ENCODE measurements at places on chromosomes 12 and 14.

GRCh38 chr14:70156592-70156991, 32.2 kb downstream of the SLC8A3 start:
- DNase-seq: no peak

DNA sequence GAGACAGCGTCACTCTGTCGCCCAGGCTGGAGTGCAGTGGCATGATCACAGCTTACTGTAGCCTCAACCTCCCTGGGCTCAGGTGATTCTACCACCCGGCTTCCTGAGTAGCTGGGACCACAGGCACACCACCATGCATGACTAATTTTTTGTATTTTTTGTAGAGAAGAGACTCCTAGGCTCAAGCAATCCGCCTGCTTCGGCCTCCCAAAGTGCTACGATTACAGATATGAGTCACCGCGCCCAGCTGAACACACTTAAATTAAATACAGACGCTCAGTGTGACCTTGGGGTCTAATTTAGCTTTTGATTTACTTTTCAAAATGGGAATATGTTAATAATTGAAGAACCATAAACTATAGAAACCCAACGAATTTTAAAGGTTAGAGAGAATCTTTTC, 77.2 kb downstream of the C2CD5 start:
- peak; percentile 82 for DNase-seq

DNA sequence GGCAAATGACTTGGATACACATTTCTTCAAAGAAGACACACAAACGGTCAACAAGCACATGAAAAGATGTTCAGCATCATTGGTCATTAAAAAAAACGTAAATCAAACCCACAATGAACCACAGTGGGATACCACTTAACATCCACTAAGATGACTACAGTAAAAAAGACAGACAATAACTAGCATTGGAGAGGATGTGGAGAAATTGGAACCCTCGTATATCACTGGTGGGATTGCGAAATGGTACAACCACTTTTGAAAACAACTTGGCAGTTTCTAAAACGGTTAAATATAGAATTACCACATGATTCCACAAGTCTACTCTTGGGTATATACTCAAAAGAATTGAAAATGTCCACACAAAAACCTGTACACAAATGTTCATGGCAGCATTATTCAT, 25.2 kb upstream of the PPFIBP1 start:
- peak; percentile 32 for DNase-seq

DNA sequence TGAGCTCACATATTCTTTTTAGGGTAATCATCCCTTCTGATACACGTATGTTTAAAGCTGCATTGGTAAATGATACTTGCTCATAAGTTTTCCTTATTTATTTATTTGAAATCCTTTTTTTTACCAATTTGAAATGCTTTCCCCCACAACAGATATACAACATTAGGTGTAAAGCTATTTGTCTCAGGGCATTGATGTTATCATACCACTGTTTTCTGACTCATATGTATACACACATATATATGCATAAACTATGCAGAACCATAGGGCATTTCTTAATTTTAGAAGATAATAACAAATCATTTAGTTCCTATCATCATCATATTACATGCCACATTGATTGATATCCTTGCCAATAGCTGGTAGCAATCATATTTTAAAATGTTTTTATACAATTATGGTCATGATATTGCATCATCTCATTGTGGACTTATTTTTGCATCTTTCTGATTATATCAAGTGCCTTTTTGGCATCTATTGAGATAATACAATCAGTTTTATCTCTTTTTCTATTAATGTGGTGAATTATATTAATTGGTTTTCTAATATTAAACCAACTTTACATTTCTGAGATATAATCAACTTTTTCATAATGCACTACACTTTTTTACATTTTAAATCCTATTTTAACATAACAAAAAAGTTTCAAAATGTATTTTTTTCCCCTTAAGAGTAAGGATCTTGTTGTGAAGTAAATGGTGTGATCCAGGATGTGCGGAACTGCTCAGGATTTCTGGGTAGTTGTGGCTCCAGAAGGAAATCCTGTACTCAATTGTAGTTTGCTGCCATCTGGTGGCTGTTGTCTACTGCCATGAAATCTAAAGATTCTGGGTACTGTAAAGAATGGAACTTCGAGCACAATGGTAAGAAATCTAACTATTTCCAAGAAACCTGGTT, 16.7 kb downstream of the OR9K2 start:
- DNase-seq: no peak

DNA sequence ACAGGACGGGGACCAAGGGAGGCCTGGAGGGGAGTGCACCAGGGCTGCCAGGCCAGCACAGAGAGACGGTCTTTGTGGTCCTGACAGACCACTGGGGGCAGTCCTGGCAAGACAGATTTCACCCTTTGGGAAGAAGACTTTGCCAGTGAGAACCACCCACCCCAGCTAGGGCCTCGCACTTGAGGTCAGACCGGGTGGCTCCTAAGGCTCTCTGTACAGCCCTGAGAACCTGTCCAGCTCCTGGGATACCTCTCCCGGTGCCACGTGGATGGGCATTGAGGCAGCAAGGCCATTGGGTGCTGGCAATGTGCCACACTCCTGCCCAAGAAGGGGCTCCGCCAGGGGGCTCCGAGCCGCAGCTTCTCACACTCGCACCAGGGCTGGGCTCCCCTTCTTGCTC, 42.4 kb downstream of the DEGS2 start:
- DNase-seq: no peak

DNA sequence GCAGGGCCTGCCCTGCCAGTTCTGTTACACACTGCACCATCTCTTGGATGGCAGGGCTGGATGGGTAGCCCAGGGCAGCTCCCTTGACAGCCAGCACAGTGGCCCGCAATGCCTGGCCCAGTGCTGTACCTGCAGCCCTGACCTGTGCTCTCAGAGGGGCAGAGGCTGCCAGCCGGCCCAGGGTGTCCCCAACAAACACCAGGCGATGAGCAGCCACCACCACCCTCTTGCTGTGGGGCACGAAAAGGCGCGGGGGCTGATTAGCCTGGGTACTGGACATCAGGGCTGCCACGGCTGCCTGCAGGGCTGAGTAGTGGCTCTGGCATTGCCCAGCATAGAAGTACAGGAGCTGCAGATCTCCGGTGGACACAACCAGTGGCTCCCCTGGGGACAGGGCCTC, 4.6 kb upstream of the SLC22A17 start:
- DNase-seq: no peak

DNA sequence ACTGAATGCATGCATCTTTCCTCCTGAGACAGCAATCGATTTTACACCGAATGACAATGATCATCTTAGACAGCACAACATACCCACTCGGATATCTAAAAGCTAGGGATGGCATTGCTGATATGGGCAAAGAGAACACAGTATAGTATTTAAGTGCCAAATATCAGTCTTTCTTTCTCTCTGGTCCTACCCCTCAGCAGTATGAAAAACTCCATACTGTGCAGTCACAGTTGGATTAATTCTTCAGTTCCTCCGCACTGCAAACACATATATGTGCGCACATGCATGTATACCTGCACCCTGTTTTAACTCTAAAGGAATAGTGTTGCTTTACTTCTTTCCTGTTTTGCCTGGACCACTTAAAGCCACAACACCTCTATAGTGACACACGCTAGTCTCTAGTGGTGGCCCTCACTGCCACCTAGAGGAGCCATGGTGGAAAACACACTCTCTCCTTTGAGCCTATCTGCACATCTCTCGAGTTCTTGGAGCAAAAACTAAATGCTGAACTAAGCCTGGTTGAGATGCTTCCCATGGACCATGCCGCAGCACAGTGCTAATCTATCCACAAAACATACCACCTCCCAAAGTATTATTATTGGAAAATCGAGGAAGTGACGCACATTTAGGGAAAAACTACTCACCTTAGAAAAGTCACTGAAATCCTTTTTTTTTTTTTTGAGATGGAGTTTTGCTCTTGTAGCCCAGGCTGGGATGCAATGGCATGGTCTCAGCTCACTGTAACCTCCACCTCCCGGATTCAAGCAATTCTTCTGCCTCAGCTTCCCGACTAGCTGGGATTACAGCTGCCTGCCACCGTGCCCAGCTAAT, 11.9 kb downstream of the TMEM52B start:
- peak; percentile 68 for DNase-seq

GRCh38 chr12:120960657-120961056, 17.7 kb upstream of the HNF1A start:
- no peak for DNase-seq

- DNase-seq: peak; percentile 82
These were observed 47.6 kb upstream of the PPP1CC start for GRCh38 chr12:110790301-110790700.

GRCh38 chr14:56808383-56809269, 1.7 kb downstream of the OTX2 start:
- DNase-seq: no peak

DNA sequence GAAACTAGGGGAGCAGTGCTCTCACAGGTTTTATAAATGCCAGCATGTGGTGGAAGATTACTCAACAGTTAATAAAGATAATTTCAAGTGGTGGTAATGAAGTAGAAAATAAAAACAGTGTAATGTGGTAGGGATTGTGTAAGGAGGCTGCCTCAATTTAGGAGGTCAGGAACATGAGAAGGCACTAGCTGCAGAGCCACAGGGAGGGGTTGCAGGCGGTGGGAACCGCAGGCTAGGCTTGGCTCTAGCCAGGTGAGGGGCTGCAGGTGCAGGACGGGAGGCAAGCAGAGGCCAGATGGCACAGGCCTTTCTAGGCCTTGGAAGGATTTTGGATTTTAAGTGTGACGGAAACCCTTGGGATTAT, 768 bp downstream of the METTL25 start:
- DNase-seq: peak; percentile 5

DNA sequence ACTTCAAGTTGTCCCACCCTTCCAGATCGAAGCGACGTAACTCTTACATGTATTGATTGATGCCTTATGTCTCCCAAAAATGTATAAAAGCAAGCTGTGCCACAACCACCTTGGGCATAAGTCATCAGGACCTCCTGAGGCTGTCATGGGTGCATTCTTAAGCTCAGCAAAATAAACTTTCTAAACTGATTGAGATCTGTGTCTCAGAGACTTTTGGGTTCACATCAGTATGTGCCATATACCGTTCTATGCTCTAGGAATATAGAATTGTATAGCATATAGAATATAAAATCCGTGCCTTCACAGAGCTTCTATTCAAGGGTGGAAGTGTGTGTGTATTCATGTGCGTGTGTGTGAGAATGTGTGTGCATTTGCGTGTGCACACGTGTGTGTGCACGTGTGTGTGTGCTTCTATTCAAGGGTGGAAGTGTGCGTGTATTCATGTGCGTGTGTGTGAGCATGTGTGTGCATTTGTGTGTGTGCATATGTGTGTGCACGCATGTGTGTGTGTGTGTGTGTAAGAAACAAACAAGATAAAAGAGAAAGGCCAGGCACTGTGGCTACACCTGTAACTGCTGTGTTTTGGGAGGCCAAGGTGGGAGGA, 11.5 kb upstream of the STX2 start:
- no peak for DNase-seq

- no peak for DNase-seq
These were observed 389.0 kb upstream of the RPL10L start for GRCh38 chr14:47040550-47040949.

GRCh38 chr12:18851271-18851670, 113.4 kb downstream of the CAPZA3 start:
- DNase-seq: no peak

- no peak for DNase-seq
These were observed 26.4 kb upstream of the DICER1 start for GRCh38 chr14:95183532-95184412.

- DNase-seq: no peak
These were observed 30.1 kb downstream of the SLC35F4 start for GRCh38 chr14:57835766-57836165.

- DNase-seq: peak; percentile 60
These were observed 26.8 kb downstream of the APOBEC1 start for GRCh38 chr12:7638760-7639555.

GRCh38 chr14:54166049-54166950, 209.7 kb upstream of the BMP4 start:
- no peak for DNase-seq

- peak; percentile 56 for DNase-seq
These were observed 85.9 kb upstream of the REP15 start for GRCh38 chr12:27610374-27610773.

GRCh38 chr14:72961579-72962335, 35.5 kb downstream of the DCAF4 start:
- DNase-seq: no peak

GRCh38 chr14:49173765-49174373, 412.3 kb downstream of the RPS29 start:
- peak; percentile 47 for DNase-seq

GRCh38 chr12:61254225-61254624, 1006.0 kb upstream of the USP15 start:
- DNase-seq: no peak

DNA sequence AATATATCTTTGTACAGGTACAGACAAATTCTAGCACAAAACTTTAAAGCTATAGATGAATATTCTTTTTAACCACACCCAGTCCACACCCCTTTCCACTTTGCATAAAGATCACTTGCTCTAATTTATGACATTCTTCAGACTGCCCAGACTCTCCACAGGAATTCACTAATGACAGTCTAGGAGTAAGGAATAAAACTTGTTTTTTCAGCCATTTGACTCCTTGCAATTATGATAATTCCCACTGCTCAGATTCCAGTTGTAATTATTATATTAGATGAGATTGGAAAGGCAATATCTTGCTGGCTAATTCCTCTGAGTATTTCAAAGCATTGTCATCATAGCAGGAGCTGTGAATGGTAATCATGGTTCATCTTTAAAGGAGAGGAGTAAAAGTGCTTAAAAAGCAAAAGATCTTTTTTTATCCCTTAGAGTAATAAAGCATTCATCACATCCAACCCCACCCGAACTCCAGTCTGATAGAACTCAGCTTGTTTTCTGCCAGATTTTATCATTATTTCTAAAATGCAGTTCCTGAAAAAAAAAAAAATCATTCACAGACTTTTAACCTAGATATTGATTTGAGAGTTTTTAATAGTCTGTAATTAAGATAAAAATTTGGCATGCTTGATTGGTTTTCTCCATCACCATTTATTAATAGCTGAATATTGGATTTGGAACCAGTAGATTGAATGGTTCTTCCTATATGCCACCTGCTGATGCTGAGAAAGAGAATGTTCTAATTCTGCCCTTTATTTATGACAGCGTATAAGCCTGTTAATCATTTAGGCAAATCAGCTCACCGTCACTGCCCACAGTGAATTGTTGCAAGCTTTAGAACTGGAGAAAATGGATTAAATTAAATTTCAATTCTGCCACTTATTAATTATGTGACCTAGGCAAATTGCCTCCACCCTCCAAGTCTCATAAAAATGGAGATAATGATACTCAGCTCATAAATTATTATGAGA, 93.9 kb upstream of the RASSF8 start:
- DNase-seq: no peak

DNA sequence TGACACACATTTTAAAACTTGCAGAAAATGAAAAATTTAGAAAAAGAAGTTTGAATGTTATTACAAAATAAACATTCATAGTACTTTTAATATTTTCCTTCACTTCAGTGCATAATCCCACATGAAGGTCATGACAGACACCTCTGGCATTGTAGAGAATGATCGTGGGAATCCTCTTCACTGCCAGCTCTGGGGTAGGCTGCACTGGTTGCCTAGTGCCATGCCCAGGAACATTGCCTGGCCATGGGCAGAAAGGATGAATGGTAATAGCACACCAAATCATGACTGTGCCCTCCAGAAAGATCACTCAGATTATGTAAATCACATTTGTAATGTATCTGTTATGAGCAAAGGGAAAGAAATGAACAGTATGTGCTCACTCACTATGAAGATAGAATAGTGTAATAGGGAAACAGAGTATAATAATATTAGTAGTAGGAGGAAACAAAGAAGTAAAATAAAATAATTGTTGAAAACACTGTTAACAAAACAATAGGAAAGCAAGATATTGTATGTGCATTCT, 161.6 kb downstream of the PLCZ1 start:
- peak; percentile 56 for DNase-seq

Data from fibroblast of gingiva (primary cell).